ENCODE measurements at places on chromosomes 1 and 21.

GRCh38 chr1:147635342-147635741, 35.0 kb downstream of the ACP6 start:
- DNase-seq = no peak

DNA sequence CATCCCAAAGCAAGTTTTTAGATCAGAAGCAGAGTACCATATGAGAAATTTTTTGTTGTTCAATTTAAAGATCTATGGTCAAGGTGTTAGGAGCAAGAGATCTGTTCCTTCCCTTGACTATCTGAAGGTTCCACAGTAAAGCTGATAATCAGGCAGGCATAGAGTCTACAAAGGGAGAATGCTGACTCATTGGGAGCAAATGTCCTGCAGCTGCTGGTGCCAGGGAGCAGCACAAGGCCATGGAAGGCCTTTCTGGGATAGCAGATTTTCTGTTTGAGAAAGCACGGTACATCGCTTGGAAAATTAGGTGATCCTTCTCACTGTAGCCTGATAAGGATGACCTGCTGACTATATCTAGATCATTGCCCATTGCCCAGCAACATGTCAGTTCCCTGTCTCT, 210.1 kb upstream of the C1orf87 start:
- DNase-seq = no peak

DNA sequence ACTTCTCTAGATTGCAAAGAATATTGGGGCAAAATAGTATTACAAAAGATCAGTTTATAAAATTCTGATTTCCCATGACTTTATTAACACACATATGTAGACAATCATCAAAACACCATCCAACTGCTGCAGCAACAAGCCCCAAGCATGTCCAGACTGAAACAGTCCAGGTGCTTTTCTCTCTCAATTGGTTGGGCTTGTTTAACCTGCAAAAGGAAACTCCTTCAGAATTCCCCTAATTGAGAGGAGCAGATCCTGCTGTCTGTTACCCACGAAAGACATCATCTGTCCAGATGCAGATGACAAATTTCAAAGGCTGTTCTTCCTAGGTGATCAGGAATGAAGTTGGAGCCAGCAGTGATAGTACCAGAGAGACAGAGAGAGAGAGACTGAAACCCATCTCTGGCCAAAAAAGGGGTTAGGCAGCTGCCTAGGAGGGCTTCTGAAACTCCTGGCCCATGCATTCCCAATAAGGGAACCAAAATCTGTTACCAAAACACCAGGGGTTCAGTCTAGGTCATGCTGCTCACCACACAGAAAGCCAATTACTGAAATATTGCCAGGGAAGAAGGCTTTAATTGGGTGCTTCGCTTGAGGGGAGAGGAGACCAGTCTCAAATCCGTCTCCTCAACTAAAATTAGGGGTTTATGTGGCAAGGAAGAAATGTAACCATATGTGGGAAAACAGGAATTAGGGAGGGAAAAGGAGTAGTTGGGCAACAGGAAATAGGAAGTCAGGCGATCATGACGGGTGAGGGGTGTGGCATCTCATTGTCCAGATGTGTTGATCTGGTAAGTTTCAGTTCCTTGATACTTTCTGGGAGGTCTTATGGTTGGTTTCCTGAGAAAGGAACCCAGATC, 34.7 kb upstream of the RGL1 start:
- no peak for DNase-seq

GRCh38 chr1:207941665-207942064, 30.7 kb upstream of the CD34 start:
- DNase-seq = no peak

- no peak for DNase-seq
These were observed 1.7 kb upstream of the LAD1 start for GRCh38 chr1:201400852-201401230.

GRCh38 chr21:43321111-43321510, 105.8 kb downstream of the SIK1 start:
- DNase-seq = no peak

GRCh38 chr1:228487336-228488124, at the start of gene RNF187:
Gene RNF187 (plus strand): TSS chr1:228487382.
- DNase-seq = no peak

Data from BE2C (cell line).